ENCODE measurements at places on chromosomes 5 and 9. TPM values are rescaled to one million over a fixed set of nuclear protein-coding genes. Genes with fewer than 3 reads are reported as not detected.

Gene HTR1A
- total RNA-seq = not detected

Gene SMIM33
- total RNA-seq = not detected

Gene JAKMIP2
- 2.0 TPM for total RNA-seq

Gene HMCN2
- 4.9 TPM for total RNA-seq

Gene C5orf58
- total RNA-seq = 0.68 TPM

Gene RORB
- total RNA-seq = 10.2 TPM

Gene CFAP157
- total RNA-seq = not detected

Gene TTF1
- total RNA-seq = 14.5 TPM

Gene COL15A1
- total RNA-seq = 85.5 TPM

Gene PCDHA10
- total RNA-seq = 0.66 TPM

Gene NUDT12
- 12.1 TPM for total RNA-seq
